ENCODE measurements at places on chromosomes 6 and 20.
A peak's percentile ranks its signal among the peaks of the same experiment; 100 is the strongest.

DNA sequence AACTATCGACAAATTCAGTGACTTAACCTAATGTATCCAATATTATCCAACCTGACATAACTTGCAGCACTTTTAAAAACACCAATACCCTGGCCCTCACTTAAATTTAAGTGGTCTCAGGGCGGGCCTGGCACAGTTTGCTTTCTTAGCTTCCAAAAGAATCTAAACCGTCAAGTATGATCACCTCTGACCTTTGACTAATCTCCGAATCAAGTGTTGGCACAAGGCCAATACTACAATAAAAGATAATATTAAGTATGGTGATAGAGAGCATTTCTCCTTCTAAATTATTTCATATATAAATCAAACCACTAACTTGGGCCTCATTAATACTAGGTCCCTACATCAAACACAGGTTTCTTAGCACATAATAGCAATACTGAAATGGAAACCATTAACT lies 153.0 kb downstream of the PTPRK start:
- DNase-seq, result no peak

- no peak for DNase-seq
Observed at GRCh38 chr6:29447670-29448069, 8.6 kb downstream of the OR10C1 start.

DNA sequence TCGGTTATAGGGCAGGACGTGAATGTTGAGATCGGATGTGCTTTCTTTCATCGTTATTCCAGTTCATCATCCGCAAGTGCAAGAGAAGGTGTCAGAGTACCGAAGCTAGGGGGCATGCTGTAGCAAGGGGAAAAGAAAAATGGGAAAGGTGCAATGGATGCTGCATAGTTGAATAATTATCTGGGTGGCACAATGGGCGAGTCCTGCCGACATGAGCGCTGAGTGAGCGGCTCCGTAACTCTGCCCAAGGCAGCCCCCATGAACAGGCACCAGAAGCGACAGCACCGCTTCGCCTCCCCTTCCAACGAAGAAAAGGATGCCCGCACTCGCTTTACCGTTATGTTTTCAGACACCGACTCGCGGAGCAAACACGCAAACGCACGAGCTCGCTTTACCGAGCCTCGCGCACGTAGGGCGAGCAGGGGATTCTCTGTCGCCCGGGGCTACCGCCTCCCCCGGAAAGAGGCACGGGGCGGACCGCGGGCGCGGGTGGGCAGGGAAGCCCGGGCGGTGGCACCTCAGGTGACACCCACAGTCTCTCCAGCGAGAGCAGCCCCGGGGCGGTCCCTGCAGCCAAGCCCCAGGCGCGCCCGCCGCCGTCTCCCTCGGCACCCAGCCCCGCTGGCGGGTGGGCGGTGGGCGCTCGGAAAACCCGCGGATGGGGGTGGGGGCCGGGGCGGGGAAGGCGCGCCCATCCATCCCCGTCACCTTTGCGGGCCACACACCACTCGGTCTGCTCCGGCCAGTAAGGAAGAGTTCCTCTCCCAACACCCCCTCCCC lies 654 bp downstream of the WASF1 start:
- peak; percentile 78 for DNase-seq

- no peak for DNase-seq
Observed at GRCh38 chr6:22575190-22575589, 5.8 kb downstream of the HDGFL1 start.

DNA sequence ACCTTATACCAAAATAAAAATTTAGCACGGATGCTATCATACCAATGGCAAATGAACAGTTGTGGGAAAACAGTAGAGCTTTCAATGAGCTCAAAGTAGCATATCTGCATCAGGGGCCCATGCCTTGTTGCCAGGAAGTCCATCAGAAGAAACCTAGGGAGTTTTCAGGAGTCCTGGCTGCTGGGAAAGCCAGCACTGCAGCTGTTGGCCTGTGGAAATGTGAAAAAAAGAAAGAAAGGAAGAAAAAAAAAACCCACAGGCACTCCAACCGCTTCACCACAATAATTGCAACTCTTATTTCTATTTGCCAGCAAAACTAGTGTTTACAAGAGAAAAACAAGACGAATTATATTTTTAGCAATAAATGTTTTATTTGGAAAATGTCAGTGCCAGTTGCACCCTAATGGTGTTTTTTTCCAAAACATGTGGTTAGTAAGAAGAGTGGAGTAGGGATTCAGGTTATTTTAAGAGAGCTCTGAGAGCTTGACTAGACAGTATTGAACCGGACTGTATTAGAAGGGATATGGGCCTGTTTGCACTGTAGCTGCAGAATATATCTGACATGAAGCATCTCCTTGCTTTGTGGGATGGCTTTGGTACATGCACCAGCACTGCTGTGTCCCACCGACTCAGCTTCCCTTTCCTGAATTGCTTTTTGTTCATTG lies 137.3 kb downstream of the CCDC170 start:
- no peak for DNase-seq

- no peak for DNase-seq
Observed at GRCh38 chr6:168060521-168060931, 18.5 kb downstream of the FRMD1 start.

DNA sequence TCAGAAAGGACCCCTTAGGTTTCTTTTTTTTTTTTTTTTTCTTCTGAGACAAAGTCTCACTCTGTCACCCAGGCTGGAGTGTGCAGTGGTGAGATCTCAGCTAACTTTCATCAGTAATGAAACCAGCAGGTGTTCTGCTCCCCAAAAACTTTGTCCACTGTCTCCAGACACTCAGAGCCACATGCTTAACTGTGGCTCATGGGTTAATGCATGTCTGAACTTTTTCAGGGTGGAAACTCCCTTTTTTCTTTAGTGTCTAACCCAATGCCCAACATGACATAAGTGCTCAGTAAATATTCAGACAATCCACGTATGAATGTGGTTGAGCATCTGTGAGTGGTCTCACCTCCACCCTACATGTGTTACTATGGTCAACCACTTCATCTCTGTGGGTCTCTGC lies 45.4 kb downstream of the MYB start:
- no peak for DNase-seq

GRCh38 chr6:3843379-3844096 lies 5.6 kb upstream of the FAM50B start:
- DNase-seq, result no peak

DNA sequence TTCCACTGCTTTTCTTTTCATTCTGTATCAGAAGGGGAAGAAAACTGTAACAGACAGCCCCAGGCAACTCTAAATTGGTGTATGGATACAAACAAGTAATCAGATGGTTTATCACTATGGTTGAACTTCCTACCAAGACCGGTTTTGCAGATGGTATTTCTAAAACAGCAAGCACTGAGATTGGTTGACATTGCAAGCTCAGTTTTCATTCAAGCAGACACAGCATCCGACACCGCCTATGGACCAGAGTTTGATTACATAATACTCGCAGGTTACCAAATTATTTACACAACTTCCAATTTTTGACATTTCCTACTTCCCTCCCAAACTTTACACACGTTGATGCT lies 209.9 kb downstream of the ALDH8A1 start:
- DNase-seq, result no peak

Measured in CD4-positive, alpha-beta T cell treated with Interleukin-17A for 1 hour (primary cell).